Upper lobe of right lung (tissue), 1 donor: ENCODE measurements at places on chromosomes 7 and 10. TPM values are rescaled to one million over a fixed set of nuclear protein-coding genes. Genes with fewer than 3 reads are reported as not detected.

DNA sequence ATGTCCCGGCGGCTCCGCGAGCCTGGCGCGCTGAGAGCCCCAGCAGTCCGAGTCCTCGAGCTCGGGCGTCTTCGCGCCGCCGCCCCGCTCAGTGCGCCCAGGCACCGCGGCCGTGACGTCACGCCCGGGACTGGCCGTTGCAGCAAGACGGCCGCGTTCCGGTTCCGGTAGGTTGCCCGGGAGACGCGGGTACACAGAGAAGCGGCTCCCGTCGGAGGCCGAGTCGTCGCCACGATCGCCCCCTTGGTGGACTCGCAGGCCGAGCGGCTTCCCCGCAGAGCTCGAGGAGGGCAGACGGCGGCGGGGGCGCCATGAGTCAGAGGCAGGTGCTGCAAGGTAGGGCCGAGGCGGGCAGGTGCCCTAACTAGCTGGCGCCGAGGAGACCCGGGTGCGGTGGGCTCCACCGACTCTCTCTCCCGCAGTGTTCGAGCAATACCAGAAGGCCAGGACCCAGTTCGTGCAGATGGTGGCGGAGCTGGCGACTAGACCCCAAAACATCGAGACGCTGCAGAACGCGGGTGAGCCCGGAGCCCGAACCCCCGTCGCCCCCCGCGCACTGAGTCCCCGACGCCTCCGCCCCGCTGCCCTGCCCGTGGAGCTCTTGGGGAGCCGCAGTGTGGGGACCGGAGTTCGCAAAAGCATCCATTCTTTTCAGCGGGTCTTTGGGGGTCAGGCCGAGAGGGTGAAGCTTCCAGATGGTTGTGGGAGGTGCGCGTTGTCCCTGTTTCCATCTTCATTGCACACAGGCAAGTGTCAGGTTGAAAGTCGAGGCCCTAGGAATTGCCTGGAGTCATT, at the start of gene SPAG6:
Gene SPAG6, plus strand, starts transcription at position 196 of the 795 bp plus-strand sequence. Its CDS starts 116 bp downstream, at position 312.
- peak; percentile 81 for DNase-seq

GRCh38 chr10:26410356-26410755, 27.8 kb upstream of the APBB1IP start:
- no peak for DNase-seq

GRCh38 chr10:51972733-51973346, 273.4 kb upstream of the CSTF2T start:
- DNase-seq: no peak

DNA sequence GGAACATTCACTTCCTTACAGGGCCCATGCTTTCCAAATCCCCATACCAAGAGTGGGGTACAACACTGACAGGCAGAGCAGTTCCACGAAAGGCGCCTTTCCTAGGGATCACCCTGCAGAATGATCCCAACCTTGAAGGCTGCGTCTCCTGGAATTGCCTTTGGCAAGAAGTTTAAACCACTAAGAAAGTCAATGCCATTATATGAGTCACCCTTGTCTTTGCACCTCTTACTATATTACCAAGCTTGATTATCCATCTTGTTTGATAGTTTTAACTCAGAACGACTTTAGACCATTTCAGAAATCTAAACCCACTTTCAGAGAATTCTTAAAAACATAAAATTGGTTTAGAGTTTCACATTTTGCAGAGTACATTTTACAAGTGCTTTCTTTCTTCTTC, 282.1 kb downstream of the ARHGAP12 start:
- DNase-seq: no peak

DNA sequence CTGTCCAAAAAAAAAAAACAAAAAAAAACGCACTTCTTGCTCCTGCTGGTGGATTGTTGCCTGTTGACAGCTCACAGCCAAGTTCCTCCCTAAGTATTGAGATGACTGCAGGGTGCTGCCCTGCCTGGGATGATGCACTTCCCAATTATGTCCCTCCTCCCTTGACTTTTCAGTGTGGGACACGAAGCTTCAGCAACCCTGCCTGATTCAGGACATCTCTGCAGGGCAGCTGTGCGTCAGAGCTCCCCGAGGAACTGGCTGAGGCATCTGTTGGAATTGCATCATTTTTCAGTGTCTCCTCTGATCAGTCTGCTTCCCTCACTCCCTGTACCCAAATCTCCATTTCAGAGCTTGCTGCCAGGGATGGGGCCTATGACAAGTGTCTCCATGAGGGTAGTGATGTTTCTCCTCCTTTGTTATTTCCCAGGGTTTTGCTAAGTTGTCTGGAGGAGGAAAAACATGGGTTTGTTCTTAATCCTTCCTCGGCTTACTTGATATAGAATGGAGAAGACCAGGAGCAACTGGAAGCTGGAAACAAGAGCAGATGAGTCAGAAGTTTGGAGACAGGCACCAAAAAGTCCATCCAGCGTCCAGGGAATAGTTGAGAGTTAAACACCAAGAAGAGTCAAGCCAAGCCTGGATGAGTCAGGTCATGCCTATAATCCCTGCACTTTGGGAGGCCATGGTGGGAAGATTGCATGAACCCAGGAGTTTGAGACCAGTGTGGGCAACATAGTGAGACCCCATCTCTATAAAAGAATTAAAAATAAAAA, 355.1 kb downstream of the GALNT17 start:
- no peak for DNase-seq

GRCh38 chr10:95480102-95480900, 80.9 kb downstream of the SORBS1 start:
- DNase-seq: no peak

GRCh38 chr10:77391605-77392235, 245.9 kb downstream of the KCNMA1 start:
- DNase-seq: peak; percentile 73

GRCh38 chr7:120060875-120061274, 212.1 kb upstream of the KCND2 start:
- no peak for DNase-seq

- no peak for DNase-seq
Observed at GRCh38 chr7:111089822-111090426, 1.0 kb upstream of the LRRN3 start.

TIMM23B gene
- 15.3 TPM for total RNA-seq

IL6 gene
- 6.5 TPM for total RNA-seq

PTTG1IP2 gene
- total RNA-seq: not detected

TMEM236 gene
- 5.0 TPM for total RNA-seq

TRA2A gene
- total RNA-seq: 71.6 TPM

LRMDA gene
- 20.0 TPM for total RNA-seq
